ENCODE measurements at places on chromosomes 13 and 19. TPM values are rescaled to one million over a fixed set of nuclear protein-coding genes. Genes with fewer than 3 reads are reported as not detected.
A peak's percentile ranks its signal among the peaks of the same experiment; 100 is the strongest.

GRCh38 chr19:11662278-11662677 is 65.0 kb downstream of the ZNF627 start:
- no peak for DNase-seq

DNA sequence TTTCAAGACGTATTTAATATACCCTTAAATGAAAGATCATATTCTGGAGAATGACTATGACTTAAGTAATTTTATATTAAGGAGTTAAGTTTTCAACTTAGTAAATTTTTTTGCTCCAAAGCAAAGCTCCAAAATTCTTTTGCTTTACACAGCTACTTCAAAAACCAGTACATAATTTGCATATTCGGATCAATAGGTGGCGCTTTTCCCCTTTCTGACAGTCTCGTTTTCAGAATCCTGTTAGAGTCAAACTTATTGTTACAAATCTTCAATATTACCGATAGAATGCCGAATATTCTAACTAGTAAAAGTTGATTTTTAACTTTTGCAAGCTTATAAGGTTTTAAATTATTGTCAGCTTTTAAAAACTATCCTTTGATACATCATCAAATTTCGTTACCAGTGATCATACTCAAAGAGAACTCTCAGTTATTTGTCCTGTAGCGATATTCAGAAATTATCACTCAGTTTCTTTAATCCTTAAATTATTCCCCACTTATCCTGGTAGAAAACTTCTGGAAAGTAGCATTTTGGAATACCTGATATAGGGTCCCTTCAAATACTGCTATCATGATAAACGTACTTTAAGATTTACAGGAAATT is 852.7 kb upstream of the KLHL1 start:
- peak; percentile 22 for DNase-seq

DNA sequence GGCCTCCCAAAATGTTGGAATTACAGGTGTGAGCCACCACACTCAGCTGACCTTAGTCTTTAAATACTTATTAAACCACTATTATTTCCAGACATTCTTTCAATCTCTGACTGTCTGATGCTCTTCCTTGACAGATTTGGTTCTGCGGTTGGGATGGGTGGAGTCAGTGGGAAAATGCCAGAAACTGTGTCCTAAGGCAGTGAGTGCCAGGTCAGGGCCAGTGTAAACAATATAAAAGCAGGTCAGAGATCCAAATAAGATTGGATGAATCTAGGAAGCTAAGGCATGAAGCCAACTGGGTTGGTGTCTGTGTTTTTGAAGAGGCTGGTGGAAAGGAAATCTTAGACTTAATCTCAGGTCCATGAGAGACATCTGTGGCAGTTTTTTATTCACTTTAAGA is 74.7 kb downstream of the KLF5 start:
- no peak for DNase-seq

- DNase-seq = no peak
These were observed 3.7 kb upstream of the RAP2A start for GRCh38 chr13:97430296-97430695.

DNA sequence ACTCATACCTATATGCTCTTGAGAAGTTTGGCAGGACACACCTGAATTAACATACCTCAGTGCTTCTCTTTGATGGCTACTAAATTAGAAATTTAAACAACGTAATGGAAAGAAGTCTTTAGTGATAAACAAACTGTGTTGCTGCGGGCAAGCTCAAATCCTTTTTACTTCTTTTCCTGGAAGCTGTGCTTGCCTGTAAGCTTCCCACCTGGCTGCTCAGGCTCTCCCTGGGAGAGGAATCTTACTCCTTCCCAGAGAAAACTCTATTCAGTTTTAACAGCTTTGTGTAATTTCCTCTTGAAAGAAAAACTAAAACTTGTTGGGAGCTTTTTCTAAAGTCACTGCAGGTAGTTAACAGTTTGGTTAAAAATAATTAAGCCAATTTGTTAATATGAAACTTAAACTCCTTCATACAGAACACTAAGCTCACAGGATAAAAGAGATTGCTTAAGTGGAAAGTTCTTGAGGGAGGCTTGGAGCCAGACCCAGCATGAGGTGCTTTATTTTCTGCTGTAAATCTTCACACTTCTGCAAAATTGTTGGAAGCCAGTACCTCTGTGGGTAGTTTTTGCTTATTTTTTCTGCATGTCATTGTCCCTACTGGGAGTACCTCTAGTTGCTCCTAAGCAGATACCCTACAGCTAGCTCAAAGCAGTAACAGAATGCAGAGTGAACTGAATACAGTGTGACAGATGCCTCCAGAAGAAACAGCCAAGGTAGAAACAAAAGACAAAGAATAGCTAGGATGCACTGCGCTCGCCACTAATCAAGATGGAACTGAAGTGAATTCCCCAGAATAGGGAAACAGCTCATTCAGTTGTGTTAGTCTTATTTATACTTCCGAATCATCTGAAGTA is 1253.0 kb downstream of the PCDH17 start:
- DNase-seq = no peak

GRCh38 chr19:15124572-15125231 is 17.5 kb downstream of the SYDE1 start:
- DNase-seq = no peak

GRCh38 chr13:31956980-31957644 is 74.5 kb upstream of the FRY start:
- DNase-seq = no peak

DNA sequence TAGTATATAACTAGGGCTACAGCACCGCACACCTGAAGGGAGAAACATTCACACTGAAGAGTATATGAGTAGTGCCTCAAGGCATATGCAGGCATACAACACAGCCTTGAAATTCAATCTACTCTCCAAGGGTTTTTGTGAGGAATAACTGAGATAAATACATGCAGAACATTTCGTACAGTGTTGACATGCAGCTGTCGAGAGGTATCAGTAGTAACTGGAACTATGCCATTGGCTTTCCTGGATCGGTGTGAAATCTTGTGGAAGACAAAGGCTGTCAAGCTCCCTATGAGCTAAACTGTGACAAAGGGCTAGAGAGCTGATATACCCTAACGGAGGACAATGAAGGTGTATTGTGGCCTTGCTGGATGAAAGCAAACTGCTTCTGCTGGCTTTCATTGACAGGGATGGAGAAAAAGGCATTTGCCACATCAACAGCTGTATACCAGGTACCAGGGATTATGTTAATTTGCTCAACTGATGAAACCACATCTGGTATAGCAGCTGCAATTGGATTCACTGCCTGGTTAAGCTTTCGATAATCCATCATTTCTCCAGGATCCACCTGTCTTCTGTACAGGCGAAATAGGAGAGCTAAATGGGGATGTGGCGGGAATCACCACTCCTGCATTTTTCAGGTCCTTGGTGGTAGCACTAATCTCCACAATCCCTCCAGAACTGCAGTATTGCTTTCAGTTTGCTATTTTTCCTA is 16.3 kb downstream of the MTRF1 start:
- DNase-seq = no peak

DNA sequence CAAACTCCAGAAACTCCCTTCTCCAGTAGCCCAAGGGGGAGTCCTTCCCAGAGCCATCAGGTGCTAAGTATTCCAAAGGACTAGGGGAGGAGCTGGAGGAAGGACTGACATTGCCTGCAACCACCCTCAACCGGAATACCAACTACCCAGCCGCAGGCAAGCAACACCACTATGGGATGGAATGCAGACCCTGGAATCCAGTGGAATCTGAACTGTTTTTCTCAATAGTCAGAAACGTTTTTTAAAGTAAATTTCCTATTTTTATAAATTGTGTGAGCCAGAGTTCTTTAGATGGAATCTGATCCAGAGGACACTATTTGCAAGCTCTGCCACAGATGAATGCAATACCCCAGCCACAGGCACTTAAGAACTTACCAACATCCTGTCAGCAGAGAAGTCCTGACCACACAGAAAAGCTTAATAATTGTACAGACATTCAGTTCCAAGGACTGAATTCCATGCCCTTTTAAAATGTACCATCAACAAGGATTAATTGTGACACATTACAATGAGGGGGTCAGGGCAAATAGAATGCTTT is 92.1 kb downstream of the USP12 start:
- DNase-seq = no peak

GRCh38 chr19:15841875-15842569 is 26.6 kb upstream of the OR10H1 start:
- DNase-seq = no peak

GRCh38 chr19:55216461-55217198 is 7.3 kb upstream of the PTPRH start:
- peak; percentile 73 for DNase-seq

DNA sequence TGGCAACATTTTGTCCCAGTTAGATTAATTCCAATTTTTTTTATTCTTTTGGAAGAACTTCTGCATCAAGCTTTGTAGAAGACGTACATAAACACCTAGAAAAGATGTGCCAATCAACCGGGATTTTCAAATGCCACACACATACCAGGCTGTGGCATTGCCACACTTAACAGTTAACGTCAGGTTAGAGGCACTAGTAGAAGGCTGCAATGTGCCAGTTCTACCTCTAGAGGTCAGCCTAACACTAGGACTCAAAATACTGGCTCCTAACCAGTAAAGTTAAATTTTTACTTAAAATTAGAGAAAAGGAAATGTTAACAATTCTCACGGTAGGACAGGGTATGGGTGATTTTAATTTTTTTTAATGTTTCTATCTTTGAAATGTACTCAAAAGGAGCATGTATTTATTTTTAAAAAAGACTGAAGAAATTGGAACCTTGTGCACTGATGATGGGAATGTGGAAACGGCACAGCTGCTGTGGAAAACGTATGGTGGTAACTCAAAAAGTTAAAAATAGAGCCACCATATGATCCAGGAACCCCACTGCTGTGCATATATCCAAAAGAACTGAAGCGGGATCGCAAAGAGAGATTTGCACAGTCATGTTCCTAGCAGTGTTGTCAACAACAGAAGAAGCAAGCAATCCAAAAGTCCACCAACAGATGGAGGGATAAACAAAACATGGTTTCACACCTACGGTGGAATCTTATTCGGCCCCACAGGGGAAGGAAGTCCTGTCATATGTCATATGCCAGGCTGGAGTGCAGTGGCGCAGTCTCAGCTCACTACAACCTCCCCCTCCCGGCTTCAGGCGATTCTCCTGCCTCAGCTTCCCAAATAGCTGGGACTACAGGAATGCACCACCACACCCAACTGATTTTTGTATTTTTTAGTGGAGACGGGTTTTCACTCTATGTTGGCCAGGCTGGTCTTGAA is 30.3 kb downstream of the CRYL1 start:
- DNase-seq = peak; percentile 63

GRCh38 chr19:3368848-3369336 is 2.5 kb downstream of the NFIC start:
- DNase-seq = no peak

GRCh38 chr13:72384186-72384823 is 343.1 kb downstream of the MZT1 start:
- no peak for DNase-seq

GRCh38 chr13:49497272-49497671 is 1.5 kb downstream of the PHF11 start:
- DNase-seq = no peak

DNA sequence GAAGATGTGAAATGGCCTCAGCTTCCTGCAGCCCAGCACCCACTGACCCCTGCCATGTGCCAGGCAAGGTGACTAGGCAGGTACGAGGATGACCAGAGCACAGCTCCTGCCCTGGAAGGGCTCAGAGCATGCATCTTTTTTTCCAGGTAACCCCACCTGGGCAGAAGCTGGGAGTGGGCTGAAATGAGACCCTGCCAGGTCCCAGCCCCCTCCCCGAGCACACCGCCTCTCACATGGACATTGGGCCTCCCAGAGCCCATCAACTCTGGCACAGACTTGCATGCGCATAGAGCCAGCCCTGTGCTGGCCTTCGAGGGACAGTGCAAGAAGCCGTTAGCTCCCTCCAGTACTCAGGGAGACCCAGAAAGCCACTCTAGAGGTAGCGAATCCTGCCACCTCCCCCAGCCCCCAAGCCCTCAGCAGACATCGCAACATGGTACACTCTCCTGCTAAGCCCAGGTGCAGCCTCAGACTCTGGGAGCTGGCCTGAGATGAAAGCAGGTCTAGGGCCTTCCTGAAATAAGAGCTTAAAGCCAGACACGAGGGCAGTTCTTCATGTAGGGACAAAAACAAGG is 8.9 kb upstream of the VSTM2B start:
- DNase-seq = no peak

- DNase-seq = no peak
These were observed 9.1 kb upstream of the SIN3B start for GRCh38 chr19:16820056-16820455.

GRCh38 chr13:40399756-40400155 is 266.7 kb downstream of the FOXO1 start:
- no peak for DNase-seq

- no peak for DNase-seq
These were observed 38.8 kb downstream of the CARD8 start for GRCh38 chr19:48216933-48217332.

DNA sequence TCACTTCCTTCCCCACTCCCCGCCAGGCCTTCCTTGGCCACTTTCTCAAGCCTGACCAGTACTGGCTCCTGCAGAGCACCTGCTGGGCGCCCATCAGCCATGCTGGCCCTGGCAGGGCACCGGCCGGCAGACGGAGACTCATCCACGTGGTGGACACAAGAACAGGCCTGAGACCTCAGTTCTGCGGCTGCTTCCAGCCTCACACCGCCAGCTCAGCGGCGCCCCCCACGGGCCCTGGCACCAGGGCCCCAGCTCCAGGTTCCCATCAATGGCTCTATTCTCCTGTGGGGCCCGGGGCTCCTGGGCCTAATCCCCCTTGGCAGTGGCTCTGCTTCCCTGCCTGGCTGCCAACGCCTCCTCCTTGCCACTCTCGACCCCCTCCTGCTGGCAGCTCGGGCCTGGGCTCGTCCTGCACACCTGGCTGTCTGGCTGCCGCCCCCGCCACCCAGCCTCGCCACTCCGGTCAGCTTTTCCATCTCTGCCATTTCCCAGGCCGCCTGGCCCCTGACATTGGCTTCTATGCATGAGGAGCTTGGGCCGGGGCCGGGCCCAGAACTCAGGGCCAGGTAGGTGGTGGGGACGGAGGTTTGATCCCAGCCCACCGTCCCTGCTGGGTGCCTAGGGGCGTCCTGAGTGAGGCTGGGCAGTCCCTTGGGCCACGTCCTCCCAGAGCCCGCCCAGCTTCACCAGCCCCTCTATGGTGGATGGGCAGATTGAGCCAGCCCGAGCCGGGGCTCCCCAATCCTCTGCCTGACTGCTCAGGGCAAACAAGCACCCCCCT is 6.2 kb downstream of the NDUFA11 start:
- DNase-seq = no peak

- no peak for DNase-seq
These were observed 77.6 kb upstream of the STARD13 start for GRCh38 chr13:33362986-33363727.

GRIK5 gene
- 3.3 TPM for total RNA-seq

TMEM272 gene
- not detected for total RNA-seq

ZNF829 gene
- total RNA-seq = 6.5 TPM

VSTM1 gene
- not detected for total RNA-seq

TMEM161A gene
- total RNA-seq = 24.1 TPM

KLK4 gene
- total RNA-seq = not detected

PEAK3 gene
- total RNA-seq = 3.7 TPM

ZNF681 gene
- 4.6 TPM for total RNA-seq

B3GNT3 gene
- total RNA-seq = 0.20 TPM

MAG gene
- total RNA-seq = 31.8 TPM

COX7A1 gene
- total RNA-seq = 38.8 TPM

KIR2DL3 gene
- not detected for total RNA-seq

KL gene
- 7.0 TPM for total RNA-seq

PDE4C gene
- total RNA-seq = not detected

CYP2A6 gene
- not detected for total RNA-seq

POU2F2 gene
- total RNA-seq = 0.59 TPM
